ENCODE measurements at places on chromosomes 5 and 9.

DNA sequence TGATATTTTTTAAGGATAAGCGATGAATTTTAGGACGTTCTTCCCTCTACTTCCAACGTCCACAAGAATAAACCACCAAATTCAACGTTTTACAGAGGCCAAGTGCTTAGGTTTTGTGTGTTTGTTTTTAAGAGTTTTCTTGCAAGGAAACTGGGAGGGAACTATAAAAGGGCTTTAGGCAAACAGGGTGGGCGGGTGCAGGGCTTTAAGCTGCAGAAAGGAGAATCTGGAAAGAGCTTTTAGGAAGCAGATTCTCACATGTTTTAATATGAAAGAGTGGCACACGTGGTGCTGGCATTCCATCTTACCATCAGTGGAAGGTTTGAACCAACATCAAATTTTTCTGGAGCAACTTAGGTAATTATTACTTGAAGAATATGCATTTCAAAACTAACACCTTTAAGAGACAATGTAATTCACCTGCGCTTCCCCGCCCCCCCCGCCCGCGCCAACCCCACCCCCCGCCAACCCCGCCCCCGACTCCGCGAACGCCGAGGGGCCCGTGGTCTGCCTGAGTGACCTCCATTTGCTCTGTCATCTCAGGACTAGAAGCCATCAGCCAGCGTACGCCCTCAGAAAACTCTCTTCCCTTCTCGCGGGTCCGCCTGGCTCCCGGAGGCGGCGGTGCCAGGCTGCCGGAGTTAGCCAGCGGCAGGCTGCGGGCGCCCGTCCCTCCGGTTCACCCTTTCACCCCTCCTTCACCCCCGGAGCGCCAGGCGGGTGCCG, 911 bp upstream of the PIK3R1 start:
- peak; percentile 1 for DNase-seq

DNA sequence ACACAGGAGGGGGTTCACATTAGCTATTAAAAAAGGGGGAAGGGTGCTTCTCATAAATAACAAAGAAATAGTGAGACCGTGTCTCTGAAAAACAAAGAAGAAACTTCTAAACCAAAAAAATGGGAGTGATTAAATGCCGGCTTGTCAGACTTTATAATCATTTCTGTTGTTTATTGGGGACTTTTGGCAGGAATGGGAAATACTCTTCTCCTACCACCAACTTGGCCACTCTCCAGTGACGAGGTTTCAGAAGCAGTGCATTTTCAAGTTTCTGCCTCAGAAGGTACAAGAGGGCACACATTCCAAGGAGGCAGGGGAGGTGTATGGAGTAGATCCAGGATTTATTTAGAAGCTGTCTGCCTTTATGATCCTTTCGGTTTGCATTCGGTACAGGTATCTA, 46.2 kb downstream of the LIX1 start:
- DNase-seq = no peak

- no peak for DNase-seq
Measured at GRCh38 chr5:9653811-9654210, 23.7 kb upstream of the TAS2R1 start.

DNA sequence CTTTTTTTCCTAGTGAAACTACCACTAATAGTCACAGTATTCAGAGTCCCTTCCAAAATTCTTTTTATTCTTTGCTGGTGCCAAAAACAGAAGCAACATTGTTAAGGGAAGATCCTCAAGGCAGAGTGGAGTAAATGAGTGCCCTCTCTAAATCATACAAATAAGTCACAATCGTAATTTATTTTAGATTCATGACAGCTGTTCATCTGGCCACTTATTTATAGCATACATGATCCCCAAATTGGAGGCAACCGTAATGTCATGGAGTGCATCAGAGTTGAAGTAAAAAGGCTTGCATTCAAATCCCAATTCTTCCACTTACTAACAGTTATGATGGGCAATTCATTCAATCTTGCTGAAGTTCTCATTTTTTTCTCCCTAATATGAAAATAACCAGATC, 33.4 kb downstream of the POLK start:
- no peak for DNase-seq

- DNase-seq = no peak
Measured at GRCh38 chr9:106857811-106858470, 5.0 kb upstream of the ZNF462 start.

DNA sequence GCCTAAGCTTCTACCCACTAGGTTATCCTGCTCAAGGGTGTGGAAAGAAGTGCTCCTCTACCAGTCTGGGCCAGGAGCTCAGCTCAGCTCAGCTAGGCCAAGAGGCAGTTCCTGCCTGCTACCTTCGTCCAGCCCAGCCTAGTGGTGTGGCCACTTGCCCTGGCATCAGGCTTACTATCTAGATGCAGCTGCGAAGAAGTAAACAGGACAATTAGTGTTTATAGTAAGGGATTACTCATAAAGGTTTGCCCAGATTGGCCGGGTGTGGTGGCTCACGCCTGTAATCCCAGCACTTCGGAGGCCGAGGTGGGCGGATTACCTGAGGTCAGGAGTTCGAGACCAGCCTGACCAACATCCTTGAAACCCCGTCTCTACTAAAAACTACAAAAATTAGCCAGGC, 12.8 kb upstream of the SPATA24 start:
- DNase-seq = no peak

- DNase-seq = no peak
Measured at GRCh38 chr5:154421868-154422267, 23.9 kb upstream of the SAP30L start.

DNA sequence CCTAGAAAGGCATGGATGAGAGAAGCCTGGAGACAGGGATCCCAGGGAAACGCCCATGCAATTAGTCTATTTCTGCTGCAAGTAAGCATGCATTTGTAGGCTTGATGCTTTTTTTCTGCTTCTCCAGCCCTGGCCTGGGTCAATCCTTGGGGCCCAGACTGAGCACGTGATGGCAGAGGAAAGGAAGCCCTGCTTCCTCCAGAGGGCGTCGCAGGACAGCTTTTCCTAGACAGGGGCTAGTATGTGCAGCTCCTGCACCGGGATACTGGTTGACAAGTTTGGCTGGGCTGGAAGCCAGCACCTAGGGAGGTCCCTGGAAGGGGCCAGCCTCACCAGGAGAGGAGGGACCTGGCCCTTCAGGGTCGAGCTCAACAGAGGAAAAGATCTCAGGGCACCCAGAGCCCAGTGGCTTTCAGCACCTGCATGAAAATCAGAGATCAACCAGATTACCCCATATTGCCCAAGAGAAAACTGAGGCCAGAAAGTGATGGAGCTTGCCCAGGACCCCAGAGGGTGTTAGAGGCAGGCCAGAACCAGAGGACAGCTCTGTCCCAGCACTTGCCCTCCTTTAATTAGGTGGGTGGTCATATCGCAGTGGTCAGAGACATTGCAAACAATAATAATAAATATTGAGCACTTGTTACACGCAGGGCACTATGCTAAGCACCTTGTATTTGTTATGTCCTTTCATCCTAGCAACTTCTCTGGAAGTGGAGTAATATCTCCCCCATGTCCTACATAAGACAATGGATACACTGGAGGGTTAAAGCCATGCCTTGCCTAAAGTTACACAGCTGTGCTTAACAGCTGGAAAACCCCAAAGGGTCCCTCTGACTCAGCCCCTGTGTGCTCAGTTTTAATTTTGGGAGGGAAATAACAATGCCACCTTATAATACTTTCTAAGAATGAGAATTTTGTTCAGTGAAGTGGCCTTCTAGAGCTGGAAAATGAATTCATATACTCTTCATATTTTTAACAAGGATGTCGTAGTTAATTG, 67.1 kb downstream of the KLF4 start:
- DNase-seq = no peak

DNA sequence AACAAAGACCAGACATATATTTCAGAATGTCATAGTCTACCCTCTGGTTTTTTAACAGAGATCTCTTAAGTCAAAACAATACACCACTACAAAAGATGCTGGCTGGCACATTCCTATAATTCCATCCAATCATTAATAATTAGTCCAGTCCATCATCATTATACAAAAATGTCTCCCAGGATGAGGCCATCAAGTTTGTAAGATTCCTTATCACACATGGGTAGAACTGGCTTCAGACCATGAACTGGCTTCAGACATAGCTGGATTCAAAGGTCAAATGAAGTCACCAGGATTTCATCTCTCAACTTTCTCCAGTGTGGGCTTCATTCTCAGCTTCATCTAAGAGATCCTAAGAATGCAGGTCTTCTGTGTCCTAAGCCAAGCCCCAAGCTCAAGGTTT, 147.1 kb downstream of the ENC1 start:
- DNase-seq = no peak

- DNase-seq = no peak
Measured at GRCh38 chr5:169649486-169649885, 12.4 kb downstream of the DOCK2 start.
